Posterior cingulate gyrus (tissue), 11 donors: ENCODE measurements at places on chromosomes 7 and 10.
A peak's percentile ranks its signal among the peaks of the same experiment; 100 is the strongest.

DNA sequence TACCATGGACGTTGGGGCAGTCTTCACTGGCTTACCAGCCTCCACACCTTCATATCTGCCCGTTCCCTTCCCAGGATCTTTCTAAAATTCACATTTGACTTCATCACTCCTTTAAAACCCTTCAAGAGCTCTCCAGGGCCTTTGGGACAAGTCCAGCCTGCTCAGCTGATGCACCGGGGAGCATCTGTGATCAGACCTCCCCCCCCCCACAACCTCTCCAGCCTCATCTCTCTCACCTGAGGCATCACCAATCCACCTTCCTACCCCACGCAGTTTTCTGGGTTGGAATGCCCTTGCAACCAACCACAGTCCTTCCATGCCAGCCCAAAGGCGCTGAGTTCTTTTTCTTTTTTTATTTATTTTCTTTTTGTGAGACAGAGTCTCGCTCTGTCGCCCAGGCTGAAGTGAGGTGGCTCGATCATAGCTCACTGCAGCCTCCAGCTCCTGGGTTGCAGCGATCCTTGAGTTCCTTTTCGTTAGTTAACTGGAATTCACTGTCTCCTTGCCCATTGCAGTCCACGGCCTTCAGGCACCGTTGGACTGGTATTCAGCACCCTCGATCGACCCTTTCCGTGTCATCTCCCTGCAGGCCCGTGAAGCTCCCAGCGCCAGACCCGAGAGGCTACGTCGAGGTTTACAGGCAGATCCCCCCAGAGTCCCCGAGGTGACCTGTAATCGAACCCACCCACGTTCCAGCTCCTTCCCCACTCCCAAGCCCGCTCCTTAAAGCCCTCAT is 654 bp downstream of the ALKBH4 start:
- DNase-seq = no peak

GRCh38 chr10:115049960-115050359 is 43.2 kb upstream of the ATRNL1 start:
- DNase-seq = no peak

GRCh38 chr7:55021053-55021452 is 2.2 kb downstream of the EGFR start:
- no peak for DNase-seq

DNA sequence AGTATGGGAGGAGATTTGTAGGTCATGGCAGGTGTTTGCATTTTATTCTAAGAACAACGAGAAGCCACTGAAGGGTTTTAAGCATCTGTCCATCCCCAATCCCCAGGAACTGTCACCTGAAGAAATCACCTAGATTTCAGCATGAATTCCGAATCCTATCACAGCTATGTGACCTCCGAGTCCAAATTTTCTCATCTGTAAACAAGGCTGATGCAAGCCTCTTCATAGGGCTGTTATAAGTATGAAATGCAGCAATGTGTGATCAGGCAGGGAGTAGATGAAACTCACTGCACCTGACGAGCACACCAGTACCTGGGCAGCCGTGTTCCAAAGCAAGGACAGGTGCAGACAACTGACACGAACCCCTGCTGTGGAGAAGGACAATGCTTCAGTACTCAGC is 14.0 kb downstream of the HABP2 start:
- DNase-seq = no peak

GRCh38 chr10:30436191-30436611 is 2.2 kb downstream of the MAP3K8 start:
- no peak for DNase-seq

- no peak for DNase-seq
Observed at GRCh38 chr7:28605427-28606085, 193.2 kb downstream of the CREB5 start.

GRCh38 chr7:48049850-48050249 is 14.5 kb downstream of the C7orf57 start:
- DNase-seq = no peak

GRCh38 chr10:61942604-61943461 is 41.3 kb downstream of the ARID5B start:
- no peak for DNase-seq

DNA sequence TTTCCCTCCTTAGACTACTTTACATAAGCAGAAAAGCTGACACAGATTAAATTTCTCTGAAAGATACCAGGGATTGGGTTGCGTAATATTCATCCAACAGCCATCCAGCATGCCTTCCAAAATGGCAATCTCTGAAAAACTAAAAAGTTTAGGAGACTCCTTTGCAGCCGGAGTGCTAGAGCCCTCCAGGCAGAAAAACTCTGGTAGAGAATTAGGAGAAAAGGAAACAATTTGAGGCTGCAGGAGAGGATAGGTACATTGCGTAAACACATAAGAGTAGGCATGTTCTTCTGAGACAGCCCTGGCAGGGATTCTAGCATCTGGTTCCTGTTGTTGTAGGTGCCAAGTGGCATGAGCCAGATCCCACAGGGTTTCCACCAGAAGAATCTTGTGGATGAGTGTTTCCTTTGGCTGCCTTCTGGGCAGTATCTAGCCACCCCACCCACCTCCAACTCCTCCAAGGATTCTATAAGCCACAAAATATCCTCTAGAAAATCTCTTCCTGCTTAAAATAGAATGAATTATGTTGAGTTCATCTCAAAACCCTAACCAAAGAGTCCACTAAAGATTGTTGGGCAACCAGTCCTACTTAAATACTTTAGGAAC is 402.4 kb downstream of the HGF start:
- no peak for DNase-seq

GRCh38 chr7:21269021-21269420 is 158.9 kb upstream of the SP4 start:
- DNase-seq = no peak

DNA sequence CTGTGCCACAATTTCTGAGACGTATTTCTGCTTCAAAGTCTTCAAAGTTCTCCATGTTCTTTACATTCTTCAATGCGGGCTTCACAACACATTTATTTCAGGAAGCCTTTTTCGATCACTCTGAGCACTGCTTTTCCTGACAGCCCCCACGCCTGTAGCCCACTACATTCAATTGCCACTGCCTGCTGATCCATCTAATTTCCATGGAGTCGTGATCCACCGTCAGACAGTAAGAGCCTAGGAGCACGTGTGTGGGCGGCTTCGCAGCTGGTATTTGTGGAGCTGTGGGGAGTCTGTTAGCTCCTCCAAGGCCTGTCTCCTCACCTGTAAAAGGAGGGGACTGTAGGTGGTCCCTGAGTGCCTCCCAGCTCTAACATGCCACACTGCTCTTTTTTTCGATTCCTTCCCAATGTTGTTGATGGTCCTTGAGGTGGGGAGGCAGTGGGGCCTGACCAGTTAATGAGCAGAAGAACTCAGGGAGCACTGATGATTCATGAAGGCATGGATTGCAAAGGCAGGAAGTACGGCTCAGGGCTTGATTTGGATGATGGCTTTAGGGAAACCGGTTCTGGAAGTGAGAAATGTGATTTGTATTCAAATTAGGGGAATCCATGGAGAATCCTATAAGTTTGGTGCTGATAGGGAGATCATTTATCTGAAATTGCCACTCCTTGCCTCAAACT is 401.1 kb upstream of the PODXL start:
- no peak for DNase-seq

GRCh38 chr7:40324914-40325313 is 190.1 kb downstream of the SUGCT start:
- DNase-seq = no peak

DNA sequence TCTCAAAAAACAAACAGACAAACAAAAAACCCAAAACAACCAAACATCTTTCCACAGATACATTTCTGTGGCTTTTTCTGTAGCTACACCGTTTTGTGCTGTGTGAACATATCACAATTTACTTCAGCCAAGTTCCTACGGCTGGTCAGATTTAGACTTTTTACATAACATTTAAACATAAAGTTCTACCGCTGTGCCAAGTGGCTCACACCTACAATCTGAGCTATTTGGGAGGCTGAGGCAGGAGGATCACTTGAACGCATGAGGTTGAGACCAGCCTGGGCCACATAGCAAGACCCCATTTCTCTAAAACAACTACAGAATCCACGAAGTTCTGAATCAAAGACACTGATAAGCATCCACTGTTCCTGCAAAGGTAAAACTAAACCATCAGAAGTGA is 30.3 kb downstream of the DAGLB start:
- DNase-seq = no peak

DNA sequence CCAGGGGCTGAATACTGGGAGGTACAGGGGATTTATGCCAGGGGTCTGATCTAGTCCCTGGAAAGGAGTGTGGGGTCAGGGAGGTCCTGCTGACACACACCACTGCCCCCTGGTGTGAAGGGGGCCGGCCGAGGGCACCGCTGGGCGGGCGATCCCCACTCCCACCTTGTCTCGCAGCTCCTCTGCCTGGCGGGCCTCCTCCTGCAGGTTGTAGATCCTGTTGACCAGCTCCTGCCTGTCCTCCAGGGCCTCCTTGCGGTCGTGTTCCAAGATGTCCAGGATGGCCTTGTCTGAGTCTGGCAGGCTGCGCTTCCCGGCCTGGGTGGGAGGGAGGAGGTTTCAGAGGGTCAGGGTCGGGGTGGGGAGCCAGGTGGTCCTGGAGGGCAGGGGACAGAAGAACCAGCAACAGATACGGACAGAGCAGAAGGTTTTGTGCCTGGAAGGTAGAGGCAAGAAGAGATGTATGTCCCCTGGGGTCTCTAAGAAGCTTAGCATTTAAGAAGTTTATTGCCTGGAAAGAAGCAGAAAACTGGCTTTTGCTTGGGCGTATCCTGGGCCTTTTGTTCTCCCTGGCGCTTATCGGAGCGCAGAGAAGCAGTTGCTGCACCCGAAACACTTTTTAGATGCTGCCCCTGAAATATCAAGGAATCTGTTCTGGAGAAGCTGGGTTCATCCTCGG is 94.5 kb upstream of the GNA12 start:
- DNase-seq = no peak

DNA sequence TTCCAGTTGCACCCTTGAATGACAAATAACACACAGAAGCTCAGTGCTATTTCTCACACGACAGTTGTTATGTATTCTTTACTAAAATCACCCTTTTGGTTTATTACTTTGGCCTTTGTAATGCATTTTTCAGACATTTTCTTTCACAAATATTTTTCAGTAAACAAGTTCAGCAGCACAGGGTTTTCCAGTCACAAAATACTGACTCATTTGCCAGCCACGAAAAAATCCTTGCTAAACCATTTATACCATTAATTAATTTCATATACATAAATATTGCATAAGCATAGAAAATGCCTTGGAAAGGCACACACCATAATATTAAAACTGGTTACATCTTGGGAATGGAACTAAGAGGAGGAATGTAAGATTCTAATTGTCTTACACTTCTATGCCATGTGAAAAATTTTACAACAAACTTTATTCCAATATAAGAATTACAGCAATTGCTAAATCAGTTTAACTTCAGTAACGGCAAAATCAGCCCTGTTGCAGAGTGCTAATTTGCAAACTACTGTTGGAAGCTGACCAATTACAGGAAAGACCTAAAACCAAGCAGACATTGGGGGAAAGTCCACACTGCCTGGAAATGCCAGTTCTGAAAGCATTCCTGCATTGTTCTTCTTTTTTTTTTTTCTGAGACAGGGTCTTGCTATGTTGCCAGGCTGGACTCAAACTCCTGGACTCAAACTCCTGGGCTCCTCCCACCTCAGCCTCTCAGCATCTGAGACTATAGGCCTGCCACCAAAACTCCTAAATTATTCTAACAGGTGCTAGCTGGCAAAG is 31.6 kb upstream of the PBLD start:
- no peak for DNase-seq

DNA sequence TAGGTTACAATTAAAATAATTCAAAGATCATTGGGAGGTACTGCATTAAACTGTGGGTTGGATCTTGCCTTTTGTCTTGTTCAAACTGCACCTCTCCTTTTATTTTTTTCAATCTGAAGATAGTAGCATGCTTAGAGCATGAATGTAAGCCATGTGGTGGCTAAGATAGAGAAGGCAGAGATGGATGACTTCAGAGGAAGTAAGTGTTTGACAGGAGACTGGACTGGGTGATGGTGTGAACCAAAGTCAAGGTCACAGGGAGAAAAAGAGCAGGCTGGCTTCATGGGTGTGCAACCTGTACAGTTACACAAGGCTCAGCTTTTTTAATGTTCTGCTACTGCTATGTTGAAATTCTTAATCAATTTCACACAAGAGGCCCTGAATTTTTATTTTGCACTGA is 85.6 kb downstream of the ZEB1 start:
- no peak for DNase-seq

GRCh38 chr7:137345799-137346449 is 2.4 kb upstream of the PTN start:
- no peak for DNase-seq

DNA sequence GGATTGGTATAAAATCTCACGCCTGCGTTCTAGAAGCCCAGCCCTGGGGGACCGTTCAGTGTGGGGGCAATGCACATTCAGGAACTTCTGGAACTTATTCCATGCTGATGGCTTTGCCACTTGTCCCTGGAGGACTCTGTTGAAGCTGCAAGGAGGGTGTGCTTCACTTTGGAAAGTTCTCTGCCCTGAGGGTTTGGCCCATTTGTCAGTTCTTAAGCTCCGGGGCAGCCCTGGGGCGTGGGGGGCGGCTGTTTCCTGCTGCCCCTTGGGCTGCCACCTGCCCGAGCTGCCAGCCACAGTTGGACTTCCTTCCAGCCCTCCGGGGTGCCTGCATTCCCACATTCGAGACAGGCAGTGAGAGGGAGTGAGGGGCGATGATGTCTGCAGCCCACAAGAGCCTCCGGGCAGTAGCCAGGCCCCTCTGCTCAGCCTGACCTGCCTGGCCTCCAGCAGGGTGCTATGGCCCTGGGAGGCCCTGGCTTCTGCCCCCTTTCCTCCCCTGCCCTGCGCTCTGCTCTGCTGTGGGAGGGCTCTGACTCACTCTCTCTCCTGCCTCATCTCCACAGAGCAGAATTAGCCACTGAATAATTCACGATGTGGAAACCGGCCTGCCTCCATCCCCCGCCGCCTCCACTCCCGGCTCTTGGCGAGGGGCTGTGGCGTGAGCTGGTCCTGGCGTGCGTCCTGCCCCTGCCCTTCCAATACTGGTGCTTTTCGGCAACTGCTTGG is 1.9 kb downstream of the TTYH3 start:
- peak; percentile 78 for DNase-seq

- peak; percentile 89 for DNase-seq
Observed at GRCh38 chr7:32761451-32762205, 129.9 kb downstream of the KBTBD2 start.
